Thoracic aorta (tissue), 2 donors: ENCODE measurements at places on chromosomes 5 and 9. TPM values are rescaled to one million over a fixed set of nuclear protein-coding genes. Genes with fewer than 3 reads are reported as not detected.

The BAAT gene
- total RNA-seq, result not detected

The LCN10 gene
- 9.4 TPM for total RNA-seq

The APBA1 gene
- total RNA-seq, result 9.5 TPM

GRCh38 chr5:93569300-93570160 is 11.5 kb downstream of the NR2F1-AS1 start:
- no peak for DNase-seq
- H3K4me1 ChIP-seq, result peaks cover 17% of the 10 kb centered on the region
- H3K4me3 ChIP-seq, result no peak overlapping the region
- H3K27ac ChIP-seq, result no peak overlapping the region

GRCh38 chr5:63700241-63700640 is 262.0 kb downstream of the HTR1A start:
- no peak for DNase-seq
- no peaks in the 10 kb centered on the region for H3K36me3 ChIP-seq
- H3K4me1 ChIP-seq, result no peaks in the 10 kb centered on the region
- H3K27ac ChIP-seq, result no peak overlapping the region
- no peaks in the 10 kb centered on the region for H3K27me3 ChIP-seq
- no peak overlapping the region for H3K4me3 ChIP-seq

- H3K27me3 ChIP-seq, result no peaks in the 10 kb centered on the region
- no peak for DNase-seq
- H3K27ac ChIP-seq, result no peak overlapping the region
- no peaks in the 10 kb centered on the region for H3K4me1 ChIP-seq
- H3K4me3 ChIP-seq, result no peak overlapping the region
- peaks cover 22% of the 10 kb centered on the region for H3K36me3 ChIP-seq
Measured at GRCh38 chr5:134892282-134892681, 12.6 kb upstream of the PCBD2 start.

DNA sequence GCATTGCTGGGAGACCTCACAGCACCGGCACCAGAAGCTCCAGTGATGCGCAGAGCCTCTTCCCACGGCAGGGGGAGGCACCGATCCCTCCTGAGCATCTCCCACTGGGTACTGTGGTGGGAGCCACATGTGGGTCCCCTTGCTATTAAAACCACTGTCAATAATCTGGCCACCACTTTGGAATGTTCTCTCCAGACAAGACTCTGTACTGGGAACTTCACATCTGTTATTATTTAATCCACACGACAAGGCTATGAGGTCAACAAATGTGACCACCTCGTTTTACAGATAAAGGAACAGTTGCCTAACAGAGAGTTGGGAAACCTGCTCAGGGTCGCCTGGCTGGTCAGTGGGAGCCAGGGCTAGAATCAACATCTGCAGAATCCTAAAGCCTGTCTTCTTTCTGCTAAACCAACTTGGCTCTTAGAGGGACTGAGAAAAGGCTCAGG is 72.7 kb downstream of the EPB41L4B start:
- H3K4me3 ChIP-seq, result no peak overlapping the region
- H3K4me1 ChIP-seq, result peaks cover under 1% of the 10 kb centered on the region
- H3K27me3 ChIP-seq, result no peaks in the 10 kb centered on the region
- H3K27ac ChIP-seq, result no peak overlapping the region
- H3K36me3 ChIP-seq, result no peaks in the 10 kb centered on the region

- H3K27ac ChIP-seq, result no peak overlapping the region
- H3K4me3 ChIP-seq, result no peak overlapping the region
- H3K36me3 ChIP-seq, result no peaks in the 10 kb centered on the region
Measured at GRCh38 chr9:122190597-122191381, 31.1 kb downstream of the MORN5 start.
